IMR-90 (cell line): ENCODE measurements at places on chromosomes 5 and 9. TPM values are rescaled to one million over a fixed set of nuclear protein-coding genes. Genes with fewer than 3 reads are reported as not detected.

DNA sequence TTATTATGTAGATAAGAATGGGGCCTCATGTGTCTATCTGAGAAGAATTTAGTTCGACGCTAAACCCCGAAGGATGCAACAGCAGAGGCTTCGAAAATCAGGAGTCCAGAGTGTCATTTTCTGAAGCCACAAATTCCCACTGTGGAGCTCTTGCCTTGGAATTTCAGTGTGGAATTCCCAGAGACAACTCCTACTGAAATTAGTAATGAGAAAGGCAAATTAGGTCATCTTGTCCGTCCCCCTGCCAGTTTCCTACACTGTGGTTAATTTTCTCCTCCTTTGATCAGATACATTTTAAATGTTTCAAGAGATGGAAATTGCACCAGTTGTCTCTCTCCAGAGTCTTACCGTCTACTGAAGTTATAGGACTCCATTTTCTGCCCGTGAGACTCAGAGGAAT, 633.6 kb downstream of the BNC2 start:
- H3K4me3 ChIP-seq: no peak overlapping the region
- peaks cover 14% of the 10 kb centered on the region for H3K4me1 ChIP-seq
- peak overlapping the region; percentile 22; the same call in 1 of the 2 replicates for H3K27ac ChIP-seq
- peak; percentile 43 for DNase-seq
- H3K36me3 ChIP-seq: no peaks in the 10 kb centered on the region

- no peaks in the 10 kb centered on the region for H3K36me3 ChIP-seq
- peaks cover 9% of the 10 kb centered on the region; the same call in 1 of the 2 replicates for H3K4me1 ChIP-seq
- no peak overlapping the region for H3K27ac ChIP-seq
- H3K27me3 ChIP-seq: peaks cover 19% of the 10 kb centered on the region
- peak overlapping the region; percentile 54 for H3K4me3 ChIP-seq
- no peak for DNase-seq
Observed at GRCh38 chr5:177362610-177363507, 5.1 kb downstream of the RGS14 start.

The RNF130 gene
- 12.5 and 12.9 TPM in 2 replicates for total RNA-seq

DNA sequence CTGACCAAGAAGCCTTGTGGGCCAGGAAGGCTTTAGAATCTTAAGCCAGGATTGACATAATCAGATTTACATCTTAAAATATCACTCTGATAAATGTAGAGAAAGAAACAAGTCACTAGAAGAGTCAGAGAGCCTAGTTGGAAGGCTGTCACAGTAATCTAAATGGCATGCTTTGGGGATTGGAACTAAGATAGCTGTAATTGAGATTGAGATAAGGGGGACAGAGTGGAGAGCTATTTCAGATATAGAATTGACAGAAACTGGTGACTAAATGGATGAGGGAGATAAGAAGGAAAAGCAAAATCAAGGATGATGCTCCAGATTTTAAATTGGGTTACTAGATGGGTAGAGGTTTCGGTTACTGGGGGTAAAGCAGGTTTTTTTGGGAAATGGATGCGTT, 100.5 kb downstream of the XRCC4 start:
- no peaks in the 10 kb centered on the region for H3K27me3 ChIP-seq
- H3K27ac ChIP-seq: no peak overlapping the region
- no peak overlapping the region for H3K4me3 ChIP-seq
- H3K36me3 ChIP-seq: no peaks in the 10 kb centered on the region

DNA sequence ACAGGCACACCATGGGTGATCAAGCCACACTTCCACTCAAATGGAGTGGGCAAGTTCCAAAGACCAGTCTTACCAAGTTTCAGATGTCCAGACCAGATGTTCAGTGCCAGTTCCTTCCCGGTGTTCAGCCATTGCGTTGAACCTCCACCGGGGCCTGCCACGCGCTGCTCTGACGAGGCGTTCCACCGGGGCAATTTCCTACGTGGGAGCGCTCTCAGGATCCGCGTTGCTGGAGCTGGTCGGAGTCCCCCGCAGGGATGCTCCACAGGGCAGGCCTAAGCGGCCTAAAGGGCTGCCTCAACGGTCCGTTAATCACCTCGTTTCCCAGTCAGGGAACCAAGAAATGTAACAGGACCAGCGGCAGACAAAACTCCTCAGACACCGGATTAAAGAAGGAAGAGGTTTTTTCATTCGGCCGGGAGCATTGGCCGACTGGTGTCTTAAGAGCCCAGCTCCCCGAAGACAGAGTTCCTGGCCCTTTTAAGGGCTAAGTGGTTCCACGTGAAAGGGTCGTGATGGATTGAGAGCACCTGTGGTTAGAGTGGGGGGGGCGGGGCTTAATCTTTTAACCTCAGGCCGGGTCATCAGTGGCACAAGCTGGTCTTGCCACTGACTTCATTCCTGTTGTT, 35.7 kb upstream of the PPP1R26 start:
- DNase-seq: no peak
- H3K36me3 ChIP-seq: no peaks in the 10 kb centered on the region
- H3K27ac ChIP-seq: no peak overlapping the region

The SLC45A2 gene
- total RNA-seq: not detected in 2 replicates

- no peak overlapping the region for H3K27ac ChIP-seq
- DNase-seq: no peak
- H3K36me3 ChIP-seq: no peaks in the 10 kb centered on the region
Observed at GRCh38 chr9:93079371-93079770, 16.6 kb upstream of the CARD19 start.

DNA sequence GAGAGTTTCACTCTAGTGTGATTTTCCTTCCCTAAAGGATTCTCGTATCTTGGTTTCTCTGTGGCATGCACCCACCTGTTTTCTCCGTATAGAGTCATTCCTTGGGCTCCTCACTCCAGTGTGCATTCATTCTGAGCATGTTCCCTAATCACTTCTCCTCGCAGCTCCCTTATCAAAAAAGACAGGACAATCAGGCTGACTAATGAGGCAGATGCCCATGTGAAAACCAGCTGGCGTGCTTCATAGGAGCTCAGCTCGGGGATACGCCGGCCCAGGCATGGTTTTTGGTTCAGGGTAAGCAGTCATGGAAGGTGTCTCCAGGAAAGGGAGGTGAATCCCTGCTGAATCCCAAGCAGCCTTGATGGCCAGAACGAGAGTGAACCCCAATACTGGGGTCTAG, 41.2 kb upstream of the INSYN2B start:
- no peaks in the 10 kb centered on the region for H3K36me3 ChIP-seq
- no peaks in the 10 kb centered on the region for H3K4me1 ChIP-seq
- H3K4me3 ChIP-seq: no peak overlapping the region
- H3K27ac ChIP-seq: no peak overlapping the region
- H3K27me3 ChIP-seq: peaks cover 13% of the 10 kb centered on the region
- no peak for DNase-seq

The DCTN3 gene
- total RNA-seq: 104 and 122 TPM in 2 replicates

DNA sequence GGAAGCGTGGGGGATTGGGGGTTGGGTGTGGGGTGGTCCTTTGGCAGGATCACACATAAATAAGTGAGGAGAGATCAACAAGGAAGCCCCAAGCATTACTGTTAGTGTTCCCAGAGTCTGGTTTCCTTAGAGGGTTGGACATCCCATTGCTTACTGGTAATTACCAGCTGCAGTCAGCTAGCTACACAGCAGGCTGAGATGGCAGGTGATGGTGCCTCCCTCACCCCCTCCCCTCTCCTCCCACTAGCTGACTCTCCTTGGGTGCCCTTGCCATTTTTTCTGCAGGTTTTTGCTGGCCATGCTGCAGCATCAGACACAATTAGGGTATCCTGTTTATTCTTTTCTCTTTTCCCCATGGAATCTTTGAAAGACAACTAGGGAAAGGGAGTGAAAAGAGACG, 107.5 kb upstream of the TLR4 start:
- H3K4me3 ChIP-seq: no peak overlapping the region
- no peaks in the 10 kb centered on the region for H3K36me3 ChIP-seq
- H3K27me3 ChIP-seq: no peaks in the 10 kb centered on the region
- no peak for DNase-seq
- H3K27ac ChIP-seq: no peak overlapping the region
